NT2/D1 (cell line): ENCODE measurements at places on chromosomes 5 and 9.

DNA sequence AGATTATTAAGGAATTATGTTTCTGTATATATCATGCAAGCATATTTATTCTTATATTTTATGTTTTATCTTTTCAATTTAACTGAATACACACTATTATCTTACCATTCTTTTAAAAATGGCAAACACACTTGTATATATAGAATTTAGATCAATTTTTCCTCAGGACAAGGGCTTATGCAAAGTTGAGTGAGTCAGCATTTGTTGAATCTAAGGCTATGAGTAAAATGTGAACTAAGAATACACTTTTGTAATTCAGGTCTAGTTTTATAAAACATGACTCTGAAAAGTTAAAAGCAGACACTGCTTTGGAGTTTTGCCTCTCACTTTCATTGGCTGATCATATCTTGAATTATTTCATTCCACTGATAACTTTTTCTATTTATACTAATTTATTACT is 127.8 kb downstream of the FOCAD start:
- no peak for DNase-seq

- DNase-seq = no peak
These were observed 155.3 kb downstream of the ISOC1 start for GRCh38 chr5:129249886-129250285.

DNA sequence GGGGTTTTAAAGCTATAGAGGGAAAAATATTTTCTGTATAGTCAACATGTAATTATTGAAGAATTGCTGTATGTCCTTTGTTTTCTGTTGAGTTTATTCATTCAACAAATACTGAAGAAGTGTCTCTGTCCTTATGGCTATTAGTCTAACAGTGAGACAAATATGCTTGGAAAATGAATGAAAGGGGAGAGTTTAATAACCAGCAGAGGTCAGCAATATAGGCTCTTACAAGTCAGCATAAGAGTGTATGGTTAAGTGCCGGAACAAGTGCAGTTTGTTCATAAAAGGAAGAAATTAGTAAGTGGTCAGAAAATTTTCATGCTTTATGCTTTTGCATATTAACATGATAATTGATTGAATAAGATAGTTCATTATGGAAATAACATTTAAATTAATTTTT is 3.6 kb downstream of the SCAMP1 start:
- no peak for DNase-seq

DNA sequence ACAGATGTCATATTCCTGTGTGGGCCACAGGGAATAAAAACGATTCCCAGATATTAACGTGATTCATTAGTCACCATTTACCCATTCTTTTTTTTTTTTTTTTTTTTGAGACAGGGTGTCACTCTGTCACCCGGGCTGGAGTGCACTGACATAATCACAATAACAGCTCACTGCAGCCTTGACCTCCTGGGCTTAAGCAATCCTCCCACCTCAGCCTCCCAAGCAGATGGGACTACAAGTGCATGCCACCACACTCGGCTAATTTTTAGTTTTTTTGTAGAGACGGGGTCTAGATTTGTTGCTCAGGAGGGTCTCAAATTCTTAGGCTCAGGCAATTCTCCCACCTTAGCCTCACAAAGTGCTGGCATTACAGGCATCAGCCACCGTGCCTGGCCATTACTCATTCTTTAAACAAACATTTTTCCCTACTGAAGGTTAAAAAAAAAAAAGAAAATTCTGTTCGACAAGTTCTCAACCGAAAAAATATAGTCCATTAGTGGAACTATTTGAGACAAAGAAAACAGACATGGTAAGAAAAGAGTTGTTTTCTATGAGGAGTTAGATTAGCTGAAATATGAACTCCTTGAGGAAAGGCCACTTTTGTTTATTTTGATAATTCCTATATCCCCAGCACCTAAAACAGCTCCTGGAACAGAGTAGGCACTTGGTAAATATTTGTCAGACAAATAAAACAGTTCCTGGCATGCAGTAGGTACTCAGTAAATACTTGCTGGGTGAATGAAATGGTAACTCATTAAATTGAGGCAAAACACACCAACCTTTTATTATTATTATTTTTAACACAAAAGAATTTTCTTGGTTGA is 32.1 kb upstream of the PDCL start:
- DNase-seq = no peak

GRCh38 chr9:122125509-122126330 is 32.6 kb upstream of the TTLL11 start:
- no peak for DNase-seq

- peak; percentile 40 for DNase-seq
These were observed 122.5 kb downstream of the SLC1A3 start for GRCh38 chr5:36728697-36729543.

GRCh38 chr5:40618926-40619325 is 60.8 kb upstream of the PTGER4 start:
- no peak for DNase-seq

DNA sequence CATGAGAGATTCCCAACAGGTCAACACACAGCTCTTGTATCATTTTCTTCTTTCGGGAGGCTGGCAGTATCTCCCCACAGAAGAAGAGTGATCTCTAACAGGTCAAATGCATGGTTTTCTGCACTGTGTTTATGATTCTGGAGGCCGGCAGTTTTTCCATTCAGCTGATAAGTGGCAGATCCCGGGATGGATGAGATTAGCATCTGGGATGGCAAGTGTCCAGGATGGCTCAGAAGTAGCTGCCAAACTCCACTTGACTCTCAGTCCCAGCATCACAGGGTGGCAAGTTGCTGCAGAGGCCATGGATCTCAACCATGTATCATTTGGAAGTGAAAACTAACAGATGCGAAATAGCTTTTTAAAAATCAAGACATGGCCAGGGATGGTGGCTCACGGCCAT is 97.8 kb upstream of the SLC44A1 start:
- no peak for DNase-seq

DNA sequence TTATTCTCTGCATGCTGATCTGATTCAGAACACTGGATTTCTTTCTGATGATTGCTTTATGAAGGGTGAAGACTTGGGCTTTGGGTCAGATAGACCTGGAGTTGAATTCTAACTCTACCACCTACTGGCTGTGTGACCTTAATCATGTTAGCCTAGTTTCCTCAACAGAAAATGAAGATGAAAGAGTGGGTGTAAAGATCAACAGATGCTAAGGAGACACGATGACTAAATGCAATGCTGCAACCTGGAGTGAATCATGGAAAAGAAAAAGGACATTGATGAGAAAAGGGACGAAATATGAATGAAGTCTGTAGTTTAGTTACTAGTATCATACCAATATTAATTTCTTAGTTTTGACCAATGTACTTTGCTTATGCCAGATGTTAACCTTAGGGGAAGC is 27.8 kb upstream of the DENND1A start:
- DNase-seq = no peak

DNA sequence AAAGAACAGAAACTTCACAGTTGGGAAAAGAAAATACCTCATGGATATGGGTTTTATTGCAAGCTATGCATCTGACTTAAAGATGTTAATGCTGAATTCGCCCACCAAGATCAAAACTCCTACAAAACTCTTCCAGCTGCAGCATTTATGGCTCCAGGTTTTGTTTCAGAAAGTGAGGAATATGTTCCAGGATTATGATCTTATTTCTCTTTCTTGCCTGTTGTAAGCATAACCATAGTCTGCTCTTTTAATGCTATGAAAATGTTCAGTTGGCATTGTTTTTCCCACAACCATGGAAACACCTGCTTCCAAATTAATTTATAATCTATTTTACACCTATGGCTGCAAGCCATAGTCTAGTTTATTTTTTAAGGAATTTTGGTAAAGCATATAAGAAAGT is 34.9 kb upstream of the FST start:
- no peak for DNase-seq

GRCh38 chr9:135076876-135077430 is 10.5 kb upstream of the OLFM1 start:
- DNase-seq = no peak

- no peak for DNase-seq
These were observed 2.9 kb downstream of the SEMA6A start for GRCh38 chr5:116571568-116572349.

- DNase-seq = no peak
These were observed 47.4 kb upstream of the FAM120AOS start for GRCh38 chr9:93500571-93501298.

DNA sequence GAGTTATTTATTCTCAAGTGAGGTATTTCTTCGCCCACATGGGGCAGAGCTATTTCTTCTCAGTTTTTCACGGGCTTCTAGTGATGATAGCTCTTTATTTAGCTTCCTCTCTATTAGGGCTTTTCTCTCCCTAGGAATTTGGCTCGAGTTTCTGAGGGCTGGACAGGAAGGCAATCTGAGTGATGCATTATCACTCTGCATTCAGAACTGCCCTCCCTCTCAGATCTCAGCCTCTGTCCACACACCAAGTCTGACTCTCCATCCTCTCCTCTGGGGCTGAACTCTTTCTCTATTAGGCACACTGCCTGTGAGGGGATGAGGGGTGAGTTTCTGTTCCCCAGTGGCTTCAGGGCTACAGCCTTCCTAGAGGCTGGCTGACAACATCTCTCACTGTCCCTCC is 14.9 kb upstream of the SCAMP1 start:
- DNase-seq = no peak

GRCh38 chr9:79382044-79382443 is 189.7 kb upstream of the TLE4 start:
- no peak for DNase-seq

DNA sequence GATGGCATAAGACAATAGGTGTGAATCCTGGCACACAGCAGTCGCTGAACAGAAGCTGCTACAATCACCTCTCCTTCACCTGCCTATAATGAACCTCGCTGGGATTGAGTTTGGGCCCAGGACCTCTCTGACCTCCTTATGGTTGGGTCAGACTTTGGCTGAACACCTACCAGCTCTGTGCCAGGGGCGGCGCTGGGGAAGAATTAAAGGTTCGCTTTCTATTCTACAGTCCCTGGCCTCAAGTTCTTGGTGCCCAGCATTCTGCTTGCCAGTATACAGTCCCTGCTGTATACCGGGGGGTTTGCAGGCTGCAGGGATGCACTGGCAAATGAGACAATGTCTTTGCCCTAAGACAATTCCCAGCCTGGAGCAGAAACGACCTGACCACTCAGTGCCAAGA is 895 bp upstream of the STRBP start:
- no peak for DNase-seq

DNA sequence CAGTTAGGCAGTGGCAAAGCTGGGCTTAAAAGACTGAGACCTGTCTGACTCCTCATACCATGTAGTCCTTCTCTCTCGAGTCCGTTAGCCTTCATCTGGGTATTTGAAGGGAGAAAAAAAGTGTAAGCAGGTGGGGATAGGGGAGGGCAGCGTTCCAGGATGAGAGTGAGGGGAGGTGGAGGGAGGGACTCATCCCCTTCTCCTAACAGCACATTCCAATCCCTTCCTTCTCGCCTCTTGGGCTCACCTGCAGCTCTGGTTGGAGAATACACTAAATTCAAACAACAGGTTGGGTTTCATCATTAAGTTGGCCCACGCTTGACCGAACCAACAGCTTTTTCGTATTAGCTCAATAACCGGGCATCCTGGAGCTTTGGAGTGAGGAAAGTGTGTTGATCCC is 3.6 kb downstream of the NEURL1B start:
- no peak for DNase-seq

- DNase-seq = no peak
These were observed 6.3 kb upstream of the SPINK14 start for GRCh38 chr5:148162038-148162437.

- DNase-seq = no peak
These were observed 15.9 kb upstream of the LTC4S start for GRCh38 chr5:179777909-179778308.

GRCh38 chr5:141518618-141519015 is 29.7 kb downstream of the PCDHGC5 start:
- no peak for DNase-seq

- DNase-seq = no peak
These were observed 97.4 kb downstream of the CACNA1B start for GRCh38 chr9:137974746-137975526.

GRCh38 chr9:111034898-111035539 is 3.3 kb downstream of the LPAR1 start:
- DNase-seq = no peak

- DNase-seq = no peak
These were observed 17.8 kb downstream of the TBC1D9B start for GRCh38 chr5:179889885-179890284.

DNA sequence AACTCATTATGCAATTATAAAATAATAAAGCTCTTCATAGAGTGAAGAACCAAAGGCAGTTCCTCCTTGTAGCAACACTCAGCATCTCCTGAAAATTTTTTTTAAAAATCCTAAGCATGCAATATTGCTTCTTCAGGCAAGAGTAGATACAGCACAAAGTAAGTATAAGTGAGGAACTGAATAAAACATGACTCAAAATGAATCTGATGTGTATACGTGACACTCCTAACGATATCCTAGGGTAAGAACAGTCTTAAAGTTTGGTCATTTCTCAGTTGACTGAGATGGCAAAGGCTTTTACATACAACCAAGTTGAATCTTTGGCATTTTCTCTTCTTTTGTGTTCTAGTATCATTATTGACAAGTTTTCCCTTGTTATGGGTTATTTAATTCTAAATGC is 41.1 kb upstream of the AOPEP start:
- DNase-seq = no peak

DNA sequence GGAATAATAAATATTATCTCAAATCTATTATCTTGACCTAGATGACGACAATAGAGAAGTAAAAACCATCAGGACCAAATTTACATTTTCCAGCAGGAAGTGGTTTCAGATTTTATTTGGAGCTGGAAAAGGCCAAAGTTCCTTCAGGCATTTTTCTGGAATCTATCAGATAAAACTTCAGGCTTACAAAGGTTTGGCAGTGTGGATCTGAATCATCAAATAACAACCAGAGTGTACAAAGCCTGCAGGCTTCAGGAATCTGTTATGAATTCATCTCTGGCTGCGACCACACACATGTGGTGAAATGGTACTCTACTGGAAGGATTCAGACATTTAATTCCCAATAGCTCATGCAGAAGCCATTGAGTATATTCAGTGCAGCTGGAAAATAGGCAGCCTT is 726.4 kb upstream of the GRAMD2B start:
- DNase-seq = no peak

- no peak for DNase-seq
These were observed 57.0 kb downstream of the TTC39B start for GRCh38 chr9:15249981-15250380.

DNA sequence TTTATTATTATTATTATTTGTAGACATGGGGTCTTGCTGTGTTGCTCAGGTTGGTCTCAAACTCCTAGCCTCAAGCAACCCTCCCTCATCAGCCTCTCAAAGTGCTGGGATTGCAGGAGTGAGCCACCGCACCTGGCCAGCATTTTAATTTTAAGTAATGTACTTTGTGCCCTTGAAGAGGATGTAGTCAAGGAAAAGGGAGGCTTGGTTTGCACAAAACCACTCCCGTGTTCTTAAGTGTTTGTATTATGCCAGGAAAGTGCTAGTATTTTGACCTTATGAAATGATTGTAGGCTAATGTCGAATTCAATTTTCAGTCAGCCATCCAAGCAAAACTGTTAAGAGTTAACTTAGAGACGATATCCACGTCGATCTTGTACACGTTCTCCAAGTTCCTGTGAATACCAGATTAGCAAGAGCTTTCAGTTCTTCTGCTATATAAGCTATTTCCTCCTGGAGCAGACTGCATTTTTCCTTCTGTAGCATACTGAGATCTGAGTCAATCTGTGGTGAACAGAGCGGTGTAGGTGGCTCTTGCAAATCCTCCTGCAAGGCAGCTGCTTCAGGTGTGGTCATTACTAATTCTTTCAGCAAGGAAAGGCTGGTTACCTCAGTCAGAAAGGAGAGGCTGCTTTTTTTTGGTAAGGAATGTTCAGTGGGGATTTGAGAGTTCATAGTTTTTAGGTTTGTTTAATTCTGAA is 23.7 kb downstream of the CCDC171 start:
- no peak for DNase-seq

GRCh38 chr5:142364251-142365145 is 39.7 kb upstream of the SPRY4 start:
- DNase-seq = no peak
